ENCODE measurements at places on chromosomes 2 and 18. TPM values are rescaled to one million over a fixed set of nuclear protein-coding genes. Genes with fewer than 3 reads are reported as not detected.
A peak's percentile ranks its signal among the peaks of the same experiment; 100 is the strongest.

The CABYR gene
- 2.8 TPM for total RNA-seq

The TBR1 gene
- not detected for total RNA-seq

The DNER gene
- total RNA-seq = 1.9 TPM

GRCh38 chr2:170862286-170862902 lies 45.7 kb downstream of the GAD1 start:
- H3K27ac ChIP-seq = no peak overlapping the region
- no peaks in the 10 kb centered on the region for H3K36me3 ChIP-seq
- no peak overlapping the region for H3K4me3 ChIP-seq
- H3K4me1 ChIP-seq = no peaks in the 10 kb centered on the region
- H3K27me3 ChIP-seq = peaks cover 2% of the 10 kb centered on the region

- DNase-seq = peak; percentile 27
- H3K36me3 ChIP-seq = no peaks in the 10 kb centered on the region
- no peak overlapping the region for H3K27ac ChIP-seq
- no peaks in the 10 kb centered on the region for H3K4me1 ChIP-seq
These were observed 44.1 kb downstream of the GATA6 start for GRCh38 chr18:22213333-22213973.

DNA sequence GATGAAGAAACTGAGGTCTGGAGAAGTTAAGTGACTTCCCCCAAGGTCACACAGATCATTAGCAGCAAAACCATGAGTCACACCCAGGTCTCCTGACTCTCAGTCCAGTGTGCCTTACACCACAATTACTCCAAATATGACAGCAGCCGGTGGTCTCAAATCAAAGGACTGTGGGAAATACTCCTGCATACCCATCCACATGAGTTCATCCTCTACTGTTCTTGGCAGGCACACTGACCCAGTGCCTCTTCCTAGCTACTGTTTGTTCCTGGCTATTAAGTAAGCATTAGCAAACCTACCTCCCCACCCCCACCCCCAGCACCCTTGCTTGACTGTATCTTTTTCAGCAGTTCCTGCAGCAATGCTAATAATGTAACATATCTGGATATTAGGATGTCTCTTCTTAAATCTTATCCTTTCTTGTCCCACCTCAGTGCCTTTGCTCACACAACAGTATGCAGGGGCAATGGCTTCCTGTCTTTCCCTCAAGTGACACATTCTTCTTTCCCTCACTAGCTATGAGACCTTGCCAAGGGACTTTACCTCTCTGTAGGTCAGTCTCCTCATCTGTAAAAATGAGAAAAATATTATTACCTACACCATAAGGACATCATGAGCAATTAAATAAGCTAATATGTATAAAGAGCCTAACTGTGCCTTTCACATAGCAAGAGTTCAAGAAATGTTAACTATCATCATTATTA lies 46.2 kb downstream of the FAM98A start:
- no peak overlapping the region for H3K27ac ChIP-seq
- H3K4me1 ChIP-seq = peaks cover 2% of the 10 kb centered on the region
- peaks cover 5% of the 10 kb centered on the region for H3K36me3 ChIP-seq
- no peaks in the 10 kb centered on the region for H3K27me3 ChIP-seq
- no peak for DNase-seq
